COLO829 (cell line): ENCODE measurements at places on chromosomes 5 and 9.

- no peak for DNase-seq
Measured at GRCh38 chr9:16602494-16602893, 268.0 kb downstream of the BNC2 start.

DNA sequence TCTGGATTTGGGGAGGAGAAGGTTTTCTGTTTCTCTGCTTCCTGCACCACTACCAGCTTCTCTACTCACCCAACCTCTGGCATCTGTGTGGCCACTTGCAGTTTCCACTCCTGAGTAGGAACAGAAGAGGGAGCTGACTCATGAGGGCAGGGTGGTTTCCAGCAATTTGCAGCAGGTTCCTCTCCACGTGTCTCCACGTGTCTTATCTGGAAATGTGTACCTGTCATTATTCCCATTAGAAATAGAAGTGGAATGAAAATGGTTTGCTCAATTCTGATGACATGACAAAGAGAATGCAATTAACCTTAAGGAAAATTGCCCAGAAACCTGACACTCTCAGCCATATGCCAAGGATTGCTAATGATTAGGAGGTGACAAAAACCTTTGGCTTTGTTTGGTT lies 33.0 kb downstream of the EGFLAM start:
- no peak for DNase-seq

GRCh38 chr9:35158501-35159280 lies 3.1 kb upstream of the UNC13B start:
- no peak for DNase-seq

GRCh38 chr5:1509346-1510085 lies 14.2 kb downstream of the LPCAT1 start:
- DNase-seq = no peak

DNA sequence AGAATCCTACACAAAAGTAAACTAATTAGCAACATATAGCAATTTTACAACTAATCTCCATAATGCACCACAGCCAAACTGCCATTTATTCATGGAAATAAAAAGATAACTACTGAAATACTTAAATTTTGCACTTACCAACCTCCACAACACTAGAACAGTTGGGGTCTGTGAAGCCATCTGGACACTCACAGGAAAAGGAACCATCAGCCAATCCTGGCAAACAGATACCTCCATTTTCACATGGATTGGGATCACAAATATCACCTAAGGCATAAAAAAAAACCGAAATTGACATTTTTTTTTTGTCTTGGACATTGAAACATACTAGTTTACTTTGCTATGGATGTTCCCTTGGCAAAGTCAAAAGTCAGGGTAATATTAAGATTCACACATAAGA lies 130.7 kb downstream of the EDIL3 start:
- DNase-seq = no peak

GRCh38 chr9:126925876-126926275 lies 11.3 kb downstream of the RALGPS1 start:
- DNase-seq = no peak

- DNase-seq = no peak
Measured at GRCh38 chr9:89891591-89892304, 286.9 kb downstream of the GADD45G start.

- DNase-seq = no peak
Measured at GRCh38 chr9:3124001-3124400, 280.1 kb upstream of the PUM3 start.

GRCh38 chr9:129455151-129455995 lies 165.5 kb downstream of the C9orf50 start:
- no peak for DNase-seq

DNA sequence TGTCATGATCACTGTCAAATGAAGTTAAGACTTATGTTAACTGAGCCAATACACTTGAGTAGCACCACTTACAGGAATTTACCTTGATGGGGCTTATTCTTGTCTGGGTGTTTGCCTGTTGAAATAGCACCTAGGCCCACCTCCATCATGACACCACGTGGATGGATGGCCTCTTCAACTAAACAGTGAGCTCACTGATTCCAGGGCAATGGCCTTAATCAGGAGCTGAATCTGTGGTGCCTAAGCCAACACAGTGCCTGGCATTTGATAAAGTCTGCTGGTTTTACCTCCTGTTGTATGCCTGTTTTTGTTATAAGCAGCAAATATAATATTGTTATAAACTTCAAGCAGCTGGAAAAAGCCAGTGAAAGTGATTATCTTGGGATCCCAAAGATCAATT lies 190.5 kb downstream of the LURAP1L start:
- DNase-seq = no peak
